ENCODE measurements at places on chromosomes 3 and 15.

DNA sequence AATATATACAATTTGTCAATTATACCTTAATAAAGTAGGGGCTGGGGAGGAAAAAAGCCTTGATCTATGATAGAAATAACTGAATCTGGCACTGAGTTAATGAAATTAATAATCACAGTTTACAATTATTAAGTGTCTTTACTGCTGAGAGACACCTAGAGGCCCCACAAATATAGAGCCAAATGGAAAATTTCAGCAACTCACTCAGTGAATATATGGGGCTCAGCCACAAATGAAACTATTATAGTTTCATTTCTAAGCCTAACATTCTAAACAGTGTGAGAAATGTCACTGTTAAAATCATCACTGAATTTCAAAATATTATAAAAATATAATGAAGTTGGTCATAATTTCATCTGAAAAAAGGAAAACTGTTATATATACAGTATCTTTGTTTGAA is 40.3 kb downstream of the GNB4 start:
- DNase-seq: no peak

GRCh38 chr3:63116922-63117321 is 161.2 kb upstream of the SYNPR start:
- no peak for DNase-seq

GRCh38 chr15:70023064-70023768 is 74.5 kb downstream of the TLE3 start:
- DNase-seq: peak; percentile 55

- DNase-seq: no peak
Observed at GRCh38 chr15:71328453-71328852, 213.2 kb downstream of the THSD4 start.

GRCh38 chr15:38873158-38873557 is 308.5 kb upstream of the RASGRP1 start:
- no peak for DNase-seq

- DNase-seq: no peak
Observed at GRCh38 chr3:31980530-31981205, 394 bp downstream of the OSBPL10 start.

GRCh38 chr15:66163553-66163952 is 90.0 kb downstream of the MEGF11 start:
- no peak for DNase-seq

GRCh38 chr15:39025321-39025720 is 460.7 kb upstream of the RASGRP1 start:
- no peak for DNase-seq

DNA sequence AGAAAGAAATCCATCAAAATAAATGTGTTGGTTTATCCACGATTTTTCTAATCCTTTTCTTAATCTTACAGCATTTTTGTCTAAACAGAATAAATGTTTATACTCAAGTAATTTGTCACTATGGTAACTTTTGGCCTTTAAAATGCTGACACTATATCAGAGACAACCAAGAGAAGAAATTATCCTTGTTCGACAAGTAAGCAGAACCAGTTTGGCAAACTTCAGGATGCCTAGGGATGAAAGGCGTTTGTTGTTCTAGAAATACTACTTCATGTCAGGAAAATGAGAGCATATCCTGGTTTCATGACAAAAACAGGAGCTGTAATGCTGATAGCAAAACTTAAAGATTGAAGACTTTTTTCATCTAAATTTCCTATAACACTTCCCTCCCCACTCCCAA is 308.0 kb upstream of the ATP11B start:
- DNase-seq: no peak

GRCh38 chr15:58344213-58345070 is 87.3 kb upstream of the LIPC start:
- DNase-seq: no peak

DNA sequence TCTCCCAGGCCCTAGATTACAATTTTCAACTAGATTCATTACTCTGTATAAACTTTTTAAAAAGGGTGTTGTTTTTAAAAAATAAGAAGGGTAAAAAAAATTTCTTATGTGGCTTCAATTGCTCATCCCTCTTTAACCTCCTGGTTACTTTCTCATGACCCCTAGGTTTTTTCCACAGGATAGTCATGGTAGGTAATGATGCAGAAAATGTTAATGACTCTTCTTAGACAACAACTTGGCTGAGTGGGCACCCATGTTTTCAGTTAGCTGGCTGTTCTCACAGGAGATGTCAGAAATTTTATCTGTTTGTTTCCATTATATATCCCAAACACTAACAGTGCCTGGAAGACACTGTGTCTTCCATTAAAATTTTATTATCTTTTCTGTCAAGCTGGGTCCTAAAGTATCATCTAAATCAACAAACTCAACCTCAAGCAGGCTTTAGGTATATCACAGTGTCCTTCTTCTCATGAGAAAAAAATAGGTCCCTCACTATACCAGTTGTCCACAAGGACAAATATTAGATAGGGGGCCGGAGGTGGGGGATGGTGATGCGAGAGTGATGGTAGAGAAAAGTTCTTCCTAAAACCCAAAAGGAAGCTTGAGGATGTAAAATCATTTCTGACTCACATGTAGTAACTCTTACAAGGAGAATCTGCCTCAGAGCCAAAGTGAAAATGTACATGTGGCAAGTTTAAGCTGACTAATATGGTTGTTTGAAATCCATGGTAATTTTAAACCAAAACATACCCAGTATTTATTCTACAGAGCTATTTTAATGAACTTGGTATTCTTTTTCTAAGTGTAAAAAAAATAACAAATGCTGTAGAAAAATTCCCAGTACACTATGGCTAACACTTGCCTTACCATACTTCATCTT is 43.3 kb downstream of the PLOD2 start:
- DNase-seq: peak; percentile 70

GRCh38 chr3:127015282-127016042 is 32.5 kb downstream of the PLXNA1 start:
- DNase-seq: no peak

- no peak for DNase-seq
Observed at GRCh38 chr15:51757450-51757849, 6.1 kb downstream of the TMOD2 start.

GRCh38 chr15:93057618-93058017 is 31.4 kb downstream of the RGMA start:
- no peak for DNase-seq

- DNase-seq: no peak
Observed at GRCh38 chr3:101725194-101725889, 928 bp downstream of the CEP97 start.

GRCh38 chr15:43886558-43886957 is 59.8 kb downstream of the WDR76 start:
- no peak for DNase-seq

GRCh38 chr3:102183186-102183585 is 251.6 kb upstream of the ZPLD1 start:
- DNase-seq: no peak

- no peak for DNase-seq
Observed at GRCh38 chr3:72728958-72729467, 119.2 kb downstream of the SHQ1 start.

GRCh38 chr3:76673171-76673570 is 366.7 kb upstream of the ROBO2 start:
- DNase-seq: no peak

DNA sequence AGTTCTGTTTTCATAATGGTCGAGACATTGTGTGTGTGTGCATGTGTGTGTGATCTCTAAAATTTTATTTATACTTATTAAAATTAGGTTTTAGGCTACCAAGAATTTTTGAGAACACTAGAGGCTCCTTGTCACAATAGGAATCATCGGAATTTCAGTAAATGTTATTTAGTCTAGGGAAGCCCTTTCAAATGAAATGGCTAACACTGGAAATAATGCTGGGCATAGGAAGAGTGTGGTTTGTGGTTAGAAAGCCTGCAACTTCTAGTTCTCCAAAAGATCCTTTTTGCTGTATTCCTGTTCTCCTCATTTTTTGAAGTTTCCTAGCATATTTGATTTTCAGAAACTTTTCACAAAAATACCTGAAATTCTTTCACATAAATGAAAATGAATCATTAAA is 92.5 kb upstream of the MBNL1 start:
- no peak for DNase-seq

DNA sequence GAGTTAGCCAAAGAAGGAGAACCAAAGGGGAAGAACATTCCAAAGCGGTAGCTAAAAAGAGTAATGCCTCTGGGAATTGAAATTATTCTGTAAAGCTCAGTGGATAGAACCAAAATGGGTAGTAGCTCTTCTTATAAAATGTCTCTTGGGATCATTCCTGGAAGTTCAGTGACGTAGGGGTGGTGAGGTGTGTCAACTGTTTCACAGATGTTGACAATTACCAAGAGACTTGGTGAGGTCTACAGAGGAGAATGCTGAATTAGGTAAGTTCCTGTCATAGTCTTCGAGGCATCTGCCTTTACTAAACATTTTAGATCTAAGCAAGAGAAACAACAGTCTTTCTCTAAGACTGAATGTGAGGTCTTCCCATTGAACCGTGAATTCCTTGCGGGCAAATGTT is 67.8 kb downstream of the TPRG1 start:
- no peak for DNase-seq

DNA sequence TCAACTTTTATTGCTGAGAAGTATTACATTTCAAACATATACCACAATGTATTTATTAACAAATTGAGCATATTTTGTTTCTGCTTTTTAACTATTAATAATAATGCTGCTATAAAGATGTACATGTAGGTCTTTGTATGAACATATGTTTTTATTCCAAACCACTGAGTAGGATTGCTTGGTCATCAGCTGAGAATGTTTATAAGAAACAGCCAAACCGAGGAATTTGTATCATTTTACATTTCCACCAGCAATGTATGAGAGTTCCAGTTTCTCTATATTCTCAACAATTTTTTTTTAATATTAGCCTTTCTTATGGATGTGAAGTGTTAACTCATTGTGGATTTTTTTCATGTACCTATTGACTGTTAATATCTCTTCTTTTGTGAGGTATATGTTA is 119.5 kb upstream of the MDFIC2 start:
- no peak for DNase-seq

DNA sequence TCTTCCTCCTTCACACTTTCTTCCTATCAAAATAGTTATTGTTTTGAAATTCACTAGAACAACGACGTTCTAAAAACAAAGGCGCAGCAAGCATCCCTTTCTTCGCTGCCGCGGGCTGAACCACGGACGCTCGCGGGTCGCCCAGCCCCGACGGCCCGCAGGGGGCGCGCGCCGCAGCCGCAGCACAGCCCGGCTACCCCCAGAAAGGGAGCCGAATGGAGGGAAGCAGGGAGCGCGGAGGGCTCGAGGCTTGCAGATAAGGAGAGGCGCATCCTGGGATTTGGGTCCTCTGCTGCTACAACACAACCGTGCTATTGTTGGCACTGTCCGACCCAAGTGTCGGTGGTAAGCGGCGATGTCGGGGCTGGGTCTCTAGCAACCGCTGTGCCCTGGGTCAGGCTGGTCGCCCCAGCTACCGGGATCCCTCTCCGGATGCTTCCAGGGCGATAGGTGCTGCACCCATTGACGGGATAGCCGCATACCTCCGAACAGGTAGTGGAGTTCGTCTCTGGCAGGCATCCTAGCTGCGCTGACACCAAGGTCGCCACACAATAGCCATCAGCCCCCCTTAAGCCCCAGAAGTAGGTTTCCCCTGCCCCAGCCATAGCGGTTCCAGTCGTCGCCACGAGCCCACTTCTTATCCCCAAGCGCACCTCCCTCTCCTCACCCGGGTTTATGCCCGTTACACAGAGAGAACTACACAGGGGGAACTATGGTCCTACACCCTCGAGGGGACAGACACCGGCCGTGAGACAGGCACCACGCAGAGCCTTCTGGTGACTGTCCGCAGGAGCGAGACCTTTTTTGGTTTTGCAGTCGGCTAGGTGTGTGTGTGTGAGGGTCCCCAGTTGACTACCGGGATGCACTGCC is 6.0 kb downstream of the ONECUT1 start:
- DNase-seq: no peak

- no peak for DNase-seq
Observed at GRCh38 chr15:95663156-95664100, 667.1 kb upstream of the NR2F2 start.

DNA sequence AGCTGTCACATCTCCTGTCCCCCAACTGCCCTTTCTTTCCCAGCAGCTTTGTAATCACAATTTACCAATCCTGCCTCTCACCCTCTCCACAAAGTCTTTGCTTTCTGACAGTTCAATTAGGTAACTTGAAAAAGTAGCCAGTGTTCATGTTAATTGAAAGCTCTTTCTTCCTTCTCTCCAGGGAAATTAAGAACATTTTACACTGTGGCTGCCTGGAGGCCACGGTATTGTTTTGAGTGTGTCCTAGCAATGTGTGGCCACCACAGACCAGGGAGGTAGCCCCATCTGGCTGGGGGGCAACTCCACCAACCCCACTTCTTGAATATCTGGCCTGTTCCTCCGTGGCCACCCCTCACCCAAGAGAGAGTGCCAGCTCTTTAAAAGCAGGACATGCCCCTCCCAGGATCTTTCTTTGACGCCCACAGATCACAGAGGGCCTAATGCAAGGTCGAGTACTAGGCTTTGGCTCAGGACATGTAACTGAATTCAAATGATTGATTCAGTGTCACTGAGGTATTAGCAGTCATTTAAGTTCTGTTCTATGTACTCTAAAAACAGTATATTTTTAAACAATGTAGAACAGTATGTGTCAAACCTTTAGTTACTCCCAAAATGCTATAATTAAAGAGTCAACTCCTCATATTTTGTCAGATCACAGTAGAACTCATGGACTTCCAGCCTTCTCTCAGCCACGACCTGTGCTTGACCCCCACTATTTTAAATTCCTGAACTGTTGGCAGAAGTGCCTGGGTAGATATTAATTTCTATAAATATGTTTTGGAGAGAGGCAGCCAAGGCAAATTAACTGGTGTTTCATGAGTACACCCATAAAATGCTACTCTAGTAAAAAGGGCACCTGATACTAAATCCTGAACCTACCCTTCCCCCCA is 164.5 kb downstream of the TNIK start:
- no peak for DNase-seq

DNA sequence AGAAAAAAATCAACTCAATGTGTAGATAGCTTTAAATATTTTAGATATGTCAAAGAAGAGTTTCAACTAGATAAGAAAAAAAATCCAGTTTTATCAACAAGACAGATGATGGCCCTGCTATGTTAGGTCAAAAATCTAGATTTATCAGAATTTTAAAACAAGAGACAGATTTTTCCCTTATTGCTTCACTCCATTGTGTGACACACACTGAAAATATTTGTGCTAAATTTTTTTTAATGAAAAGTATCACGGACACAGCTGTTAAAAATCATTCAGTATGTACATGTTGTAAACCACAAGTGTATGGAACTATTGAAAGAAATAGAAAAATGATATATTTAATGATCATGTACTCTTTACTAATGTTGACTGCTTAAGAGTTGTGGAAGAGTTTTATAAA is 43.6 kb downstream of the FOXB1 start:
- no peak for DNase-seq

DNA sequence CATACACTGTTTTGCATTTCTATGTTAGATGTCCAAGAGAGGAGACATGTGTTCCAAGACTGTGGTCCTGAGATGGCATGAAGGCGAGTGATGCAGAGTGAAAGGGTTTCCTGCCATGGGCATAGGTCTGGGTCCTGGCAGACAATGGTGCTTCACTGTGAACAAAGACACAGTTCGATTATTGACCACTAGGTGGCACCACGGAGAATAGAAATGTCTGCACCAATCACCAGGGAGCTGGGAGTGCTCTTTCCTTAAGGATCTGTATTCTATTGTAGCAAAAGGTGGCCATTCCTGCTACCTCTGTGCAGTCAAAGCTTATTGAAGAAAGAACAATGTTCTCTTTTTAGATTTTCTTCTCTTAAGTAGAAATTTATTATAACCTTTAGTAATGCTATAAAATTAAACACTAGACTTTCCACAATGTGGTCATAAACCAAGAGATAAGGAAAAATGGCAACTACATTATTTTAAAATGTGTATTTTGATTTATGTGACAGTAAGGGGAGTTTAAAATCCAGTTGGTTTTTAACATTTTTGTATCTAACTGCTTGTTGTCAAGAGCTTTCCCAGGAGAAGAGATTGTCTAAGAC is 88.7 kb downstream of the GABRG3 start:
- peak; percentile 5 for DNase-seq

- DNase-seq: no peak
Observed at GRCh38 chr3:64316971-64317370, 91.7 kb upstream of the PRICKLE2 start.
